Endodermal cell (in vitro differentiated cells): ENCODE measurements at places on chromosomes 1 and 21.
A peak's percentile ranks its signal among the peaks of the same experiment; 100 is the strongest.

DNA sequence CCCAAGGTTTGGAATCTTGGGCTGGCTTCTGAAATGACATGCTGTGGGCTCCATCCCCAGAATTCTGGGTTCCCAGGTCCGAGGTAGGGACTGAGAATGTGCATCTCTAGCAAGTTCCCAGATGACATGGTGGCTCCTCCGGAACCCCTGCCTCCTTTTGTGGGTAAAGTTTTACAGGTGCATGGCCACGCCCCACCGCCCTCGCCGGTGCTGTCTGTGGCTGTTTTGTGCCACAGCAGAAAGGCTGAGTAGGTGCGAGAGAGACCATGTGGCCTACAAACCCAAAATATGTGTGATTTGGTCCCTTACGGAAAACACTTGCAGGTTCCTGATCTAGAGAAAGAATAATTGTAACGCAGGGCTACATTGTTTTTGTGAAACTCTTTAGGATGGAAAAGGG lies 30.9 kb downstream of the SKI start:
- no peak for DNase-seq

DNA sequence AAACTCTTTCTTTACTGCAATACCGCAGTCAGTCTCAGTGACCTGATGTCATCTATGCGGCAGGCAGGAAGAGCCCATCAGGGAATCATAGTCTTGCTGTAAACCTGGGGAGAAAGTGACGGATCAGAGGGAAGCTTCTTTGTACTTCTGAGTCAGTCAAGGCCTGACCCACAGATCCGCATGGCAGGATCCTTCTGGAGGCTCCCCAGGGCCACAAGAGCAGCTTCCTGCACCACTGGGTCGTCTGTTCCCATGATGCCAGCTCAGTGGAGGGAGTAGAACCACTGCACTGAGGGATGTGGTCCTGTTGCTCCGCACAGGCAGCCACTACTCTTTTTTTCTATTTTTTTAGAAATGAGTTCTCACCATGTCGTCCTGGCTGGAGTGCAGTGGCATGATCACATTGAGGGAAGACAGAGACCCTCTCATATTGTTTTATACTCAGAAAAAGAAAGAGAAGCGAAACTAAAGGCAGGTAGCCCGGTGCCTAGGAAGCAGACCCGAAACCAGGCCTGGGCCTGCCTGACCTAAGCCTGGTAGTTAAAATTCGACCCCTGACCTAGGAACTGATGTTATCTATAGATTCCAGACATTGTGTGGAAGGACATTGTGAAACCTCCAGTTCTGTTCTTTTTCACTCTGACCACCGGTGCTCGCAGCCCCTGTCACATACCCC lies 6.3 kb upstream of the ERVH48-1 start:
- DNase-seq: peak; percentile 48

- DNase-seq: no peak
These were observed 4.5 kb downstream of the ZC3H12A start for GRCh38 chr1:37478890-37479254.

DNA sequence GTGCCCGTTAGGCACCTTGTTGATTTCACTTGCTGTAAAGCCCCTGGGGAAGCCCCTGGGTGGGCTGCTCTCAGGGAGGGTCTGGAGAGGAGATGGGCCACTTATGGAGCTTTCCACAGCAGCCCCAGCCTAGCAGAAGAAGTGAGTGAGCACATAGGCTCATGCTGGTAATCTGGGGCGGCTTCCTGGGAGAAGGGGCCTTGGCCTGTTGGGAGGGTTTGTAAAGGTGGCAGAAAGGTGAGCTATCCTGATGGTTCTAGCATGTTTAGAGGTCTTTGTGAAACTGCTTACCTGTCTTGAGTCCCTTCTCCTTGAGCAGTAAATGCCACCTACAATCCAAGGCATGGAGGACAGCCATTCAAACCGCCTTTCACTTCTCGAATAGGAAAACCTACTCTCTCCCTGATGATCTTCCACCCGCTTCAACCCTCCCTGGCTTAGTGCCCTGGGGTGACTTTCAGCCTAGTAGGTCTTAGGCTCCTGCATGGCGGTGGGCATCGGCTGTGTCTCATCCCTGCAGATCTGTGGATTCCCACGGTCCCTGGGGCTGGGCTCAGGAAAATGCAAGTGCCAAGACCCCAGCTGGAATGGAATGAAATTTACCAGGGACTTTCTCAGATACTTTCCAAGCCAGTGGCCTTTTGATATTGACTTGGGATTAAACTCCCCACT lies 87.6 kb upstream of the SELENON start:
- DNase-seq: peak; percentile 30
